ENCODE measurements at places on chromosomes 6 and 20.

- DNase-seq, result no peak
Observed at GRCh38 chr6:65908065-65908464, 201.0 kb upstream of the EYS start.

DNA sequence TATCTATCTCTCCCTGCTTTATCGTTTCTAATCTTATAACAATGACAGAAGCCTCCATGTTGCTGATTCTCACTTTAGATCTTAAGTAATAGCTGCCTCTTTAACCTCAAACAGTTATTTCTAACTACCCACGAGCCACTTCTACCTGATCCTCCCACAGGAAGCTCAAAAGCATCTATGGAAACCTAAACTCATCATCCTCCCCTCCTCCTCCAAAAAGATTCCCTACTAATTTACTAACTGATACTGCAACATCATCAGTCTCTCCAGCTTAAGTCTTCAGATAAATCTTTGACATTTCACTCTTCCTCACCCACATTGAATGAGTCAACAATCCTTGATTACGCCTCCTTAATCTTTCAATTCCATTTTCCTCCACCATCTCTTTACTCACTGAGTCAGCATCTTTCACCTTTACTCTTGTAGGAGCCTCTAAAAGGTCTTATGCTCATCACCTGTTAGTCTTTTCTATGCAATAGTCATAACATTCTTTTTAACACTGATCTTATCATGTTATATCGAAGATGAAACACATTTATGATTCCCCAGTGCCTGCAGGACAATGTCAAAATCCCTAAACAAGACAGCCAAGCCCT lies 526.7 kb upstream of the CDH4 start:
- DNase-seq, result no peak

DNA sequence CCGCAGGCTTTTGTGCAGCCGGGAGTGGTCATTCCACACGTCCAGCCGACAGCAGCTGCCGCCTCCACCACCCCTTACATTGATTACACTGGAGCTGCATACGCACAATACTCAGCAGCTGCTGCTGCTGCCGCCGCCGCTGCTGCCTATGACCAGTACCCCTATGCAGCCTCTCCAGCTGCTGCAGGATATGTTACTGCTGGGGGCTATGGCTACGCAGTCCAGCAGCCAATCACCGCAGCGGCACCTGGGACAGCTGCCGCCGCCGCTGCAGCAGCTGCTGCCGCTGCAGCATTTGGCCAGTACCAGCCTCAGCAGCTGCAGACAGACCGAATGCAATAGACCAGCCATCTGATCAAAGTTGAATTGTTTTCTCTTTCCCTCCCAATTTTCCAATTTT lies 10.6 kb downstream of the RBM24 start:
- no peak for DNase-seq

DNA sequence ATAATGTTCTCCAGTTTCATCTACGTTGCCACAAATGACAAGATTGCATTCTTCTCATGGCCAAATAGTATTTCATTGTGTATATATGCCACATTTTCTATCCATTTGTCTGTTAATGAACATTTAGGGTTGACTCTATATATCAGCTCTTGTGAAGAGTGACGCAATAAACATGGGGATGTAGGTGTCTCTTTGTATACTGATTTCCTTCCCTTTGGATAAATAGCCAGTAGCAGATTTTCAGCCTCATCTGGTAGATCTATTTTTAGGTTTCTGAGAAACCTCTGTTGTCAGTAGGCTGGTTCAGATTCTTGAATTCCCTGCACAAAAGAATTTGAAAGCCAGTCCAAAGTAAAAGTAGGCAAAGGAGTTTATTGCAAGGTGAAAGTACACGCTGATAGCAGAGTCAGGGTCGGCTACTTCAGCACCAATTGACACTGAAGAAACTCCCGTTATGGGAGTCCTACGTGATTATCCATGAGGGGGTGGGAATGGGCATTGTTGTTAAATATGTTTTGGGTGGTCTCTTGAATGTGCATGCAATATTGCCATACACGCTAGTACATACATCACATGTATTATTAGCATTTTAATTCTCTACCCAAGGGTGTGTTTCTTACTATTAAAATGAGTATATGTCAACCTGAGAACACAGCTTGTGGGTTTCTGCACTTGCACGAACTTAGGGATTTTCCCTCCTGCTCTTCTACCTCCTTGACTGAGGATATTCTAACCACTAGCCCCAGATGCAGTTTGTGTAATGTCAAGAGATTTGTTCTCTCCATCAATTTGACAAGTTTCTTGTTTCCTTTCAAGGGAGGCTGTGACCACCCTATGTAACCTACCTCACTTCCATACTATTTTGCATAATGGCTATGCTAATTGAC lies 14.4 kb upstream of the SLC17A2 start:
- no peak for DNase-seq

- no peak for DNase-seq
Observed at GRCh38 chr6:143111443-143111842, 50.8 kb downstream of the AIG1 start.

- DNase-seq, result no peak
Observed at GRCh38 chr6:129567374-129567773, 142.6 kb downstream of the ARHGAP18 start.

Data from non-pigmented ciliary epithelial cell (primary cell).